IPS DF 6.9 (cell line): ENCODE measurements at places on chromosomes 12 and 14.

DNA sequence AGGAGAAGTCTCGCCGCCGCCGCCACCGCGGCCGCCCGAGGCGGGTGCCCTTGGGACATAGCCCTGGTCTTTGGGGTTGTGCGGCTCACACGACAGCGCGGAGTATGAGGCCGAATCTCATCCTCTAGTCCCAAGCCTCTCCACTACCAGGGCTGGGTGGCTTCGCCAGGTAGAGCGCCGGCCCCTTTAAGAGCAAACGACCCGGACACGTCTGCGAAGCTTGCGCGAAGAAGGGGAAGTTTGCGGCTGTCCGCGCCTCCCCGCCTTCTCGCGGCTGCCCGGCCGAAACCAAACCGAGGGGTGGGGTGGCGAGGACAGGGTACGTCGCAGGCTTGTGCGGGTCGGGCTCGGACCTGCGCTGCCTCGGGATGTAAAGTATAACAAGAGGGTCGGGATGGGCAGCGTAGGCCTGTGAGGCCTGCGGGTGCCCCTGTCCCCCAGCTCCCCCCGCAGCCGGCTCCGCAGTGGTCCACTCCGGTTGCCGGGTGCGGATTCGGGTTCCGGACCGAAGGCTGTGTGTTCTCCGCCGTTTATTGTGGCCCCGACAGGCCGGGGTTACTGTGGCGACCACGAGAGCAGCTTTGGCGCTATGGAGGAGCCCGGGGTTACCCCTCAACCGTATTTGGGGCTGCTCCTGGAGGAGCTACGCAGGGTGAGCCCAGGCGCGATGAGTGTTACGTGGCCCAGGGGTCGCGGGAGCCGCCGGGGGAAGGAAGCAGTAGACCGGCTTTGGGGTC lies 33.3 kb downstream of the MIA2 start:
- no peak for DNase-seq

GRCh38 chr14:23356662-23357061 lies 4.0 kb upstream of the SLC22A17 start:
- no peak for DNase-seq

DNA sequence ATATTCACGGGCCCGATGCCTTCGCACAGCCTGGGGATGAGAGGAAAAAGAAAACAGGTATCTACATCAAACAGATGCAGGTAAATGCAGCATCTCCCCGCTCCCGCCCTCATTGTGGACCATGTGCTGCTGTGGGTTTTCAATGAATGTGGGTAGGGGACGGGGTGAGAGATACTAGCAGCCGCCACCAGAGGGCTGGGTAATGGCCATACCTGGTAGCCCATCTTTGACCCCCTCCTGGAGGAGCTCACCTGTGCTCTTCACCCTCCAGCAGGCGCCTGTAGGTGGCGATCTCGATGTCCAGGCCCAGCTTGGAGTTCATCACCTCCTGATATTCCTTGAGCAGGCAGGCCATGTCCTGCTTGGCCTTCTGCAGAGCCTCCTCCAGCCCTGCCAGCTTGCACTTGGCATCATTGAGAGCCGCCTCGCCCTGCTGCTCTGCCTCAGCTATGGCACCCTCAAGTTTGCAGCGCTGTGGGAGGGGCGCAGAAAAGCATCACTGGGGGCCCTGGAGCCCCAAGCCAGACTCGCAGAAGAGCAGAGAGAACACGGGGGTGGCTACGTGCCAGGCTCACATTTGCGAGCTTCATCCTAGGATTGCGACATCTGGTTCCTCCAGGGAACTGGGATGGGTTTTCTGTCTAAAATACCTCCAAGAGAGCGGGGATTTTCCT lies 10.2 kb downstream of the KRT82 start:
- peak; percentile 77 for DNase-seq

DNA sequence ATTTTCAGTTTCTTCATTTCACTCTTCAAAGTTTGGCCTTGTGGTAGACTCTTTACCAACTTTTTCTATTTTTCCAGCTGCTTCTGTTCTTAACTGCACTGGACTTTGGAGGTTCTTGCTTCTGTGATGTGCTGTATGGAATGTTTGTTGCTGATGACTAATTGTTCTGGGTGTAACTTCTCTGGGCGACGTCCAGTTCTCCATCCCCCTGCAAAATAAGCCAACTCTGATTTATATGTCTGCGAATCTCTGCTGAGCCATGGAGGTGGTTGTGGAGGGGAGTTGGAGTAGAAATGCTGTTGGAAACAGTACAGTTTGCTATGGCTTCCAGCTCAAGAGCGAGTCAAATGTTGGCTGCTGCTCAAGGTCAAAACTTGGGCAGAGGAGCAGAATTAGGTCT lies 113.9 kb upstream of the DYRK2 start:
- DNase-seq = no peak

DNA sequence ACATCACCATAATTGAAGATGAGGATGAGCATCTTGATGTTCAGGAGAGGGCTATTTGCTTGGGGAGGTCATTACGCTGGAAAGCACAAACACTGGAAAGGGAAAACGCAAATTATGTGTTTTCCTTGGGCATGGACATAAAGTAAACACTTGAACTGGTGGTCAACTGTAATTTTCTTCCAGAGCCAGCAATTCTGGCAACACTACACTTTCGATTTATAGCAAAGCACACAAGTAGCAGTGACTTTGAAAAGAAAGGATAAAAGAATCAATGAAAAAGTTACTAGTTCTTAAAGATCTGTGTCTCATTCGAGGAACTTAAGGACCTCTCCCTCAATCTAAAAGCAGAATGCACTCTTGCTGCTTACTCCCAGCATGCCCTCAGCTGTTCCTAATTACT lies 2.2 kb downstream of the CLEC14A start:
- DNase-seq = no peak

DNA sequence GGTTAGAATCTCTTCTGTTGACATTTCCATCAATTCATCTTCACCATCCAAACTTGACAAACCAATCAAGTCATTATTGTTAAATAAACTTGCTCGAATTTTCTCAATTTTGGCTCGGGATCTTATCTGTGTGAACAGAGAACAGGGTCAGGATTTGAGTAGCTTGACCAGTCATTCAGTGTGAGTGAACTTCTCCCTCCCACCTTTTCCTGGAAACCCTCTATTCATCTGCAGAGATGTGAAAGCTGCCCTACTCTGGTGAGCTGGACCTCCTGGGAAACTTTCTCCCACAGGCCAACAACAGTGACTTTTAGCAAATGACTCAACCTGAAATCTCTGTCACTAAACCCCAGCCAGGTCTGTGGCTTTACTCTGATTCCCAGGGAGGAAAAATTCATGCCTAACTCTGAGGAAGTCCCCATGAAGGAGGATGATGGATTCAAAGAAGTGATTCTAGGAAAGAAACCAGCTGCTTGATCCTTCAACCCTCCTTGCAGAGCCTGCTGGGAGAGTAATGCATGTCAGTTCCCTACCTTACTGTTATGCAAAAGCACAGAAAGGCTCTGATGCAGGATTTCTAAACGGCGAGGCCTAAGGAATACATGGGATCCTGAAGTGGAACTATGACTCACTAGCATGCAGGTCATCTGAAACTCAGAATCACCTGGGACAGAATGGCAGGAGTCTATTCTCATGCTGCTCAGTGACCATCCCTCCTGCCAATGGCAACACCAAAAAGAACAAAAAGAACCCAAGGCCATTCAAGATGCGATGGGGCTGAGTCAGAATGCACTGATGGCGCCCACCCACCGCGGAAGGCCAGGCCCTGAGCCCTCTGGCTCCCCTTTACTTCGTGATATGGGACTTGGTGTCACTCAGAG lies 58.0 kb downstream of the TRAFD1 start:
- no peak for DNase-seq

DNA sequence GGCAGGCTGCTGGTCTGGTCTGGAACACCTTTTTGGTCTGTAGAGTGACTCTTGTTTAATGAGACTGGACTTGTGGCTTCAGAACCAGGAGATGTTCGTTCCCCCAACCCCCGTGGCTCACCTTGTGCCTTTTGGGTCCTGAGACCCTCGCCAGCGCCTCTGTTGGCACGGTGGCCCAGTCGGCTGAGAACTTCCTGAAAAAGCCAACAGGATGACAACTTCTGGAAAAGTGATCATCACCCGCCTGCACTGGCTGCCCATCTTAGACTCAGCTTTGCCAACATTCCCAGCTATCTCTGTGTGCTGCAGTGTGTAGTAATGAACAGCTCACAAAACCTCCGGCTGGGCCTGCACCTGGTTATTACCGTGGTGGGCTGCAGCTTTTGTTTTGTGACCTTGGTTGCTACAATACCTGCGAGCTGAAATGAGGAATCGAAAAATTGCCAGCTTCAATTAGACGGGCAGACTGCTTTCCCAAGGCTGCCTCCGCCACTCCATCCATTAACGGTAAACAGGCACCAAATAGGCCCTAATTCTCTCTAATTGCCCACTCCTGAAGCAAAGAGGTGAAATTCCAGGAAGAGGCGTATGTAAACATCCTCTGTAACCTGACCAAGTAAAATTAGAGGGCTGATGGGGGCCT lies 16.0 kb downstream of the MEG3 start:
- DNase-seq = no peak

GRCh38 chr14:20998674-20999366 lies at the start of gene SLC39A2:
Gene SLC39A2 (plus strand): TSS chr14:20999293. CDS start chr14:20999447, 154 bp downstream.
- DNase-seq = no peak

DNA sequence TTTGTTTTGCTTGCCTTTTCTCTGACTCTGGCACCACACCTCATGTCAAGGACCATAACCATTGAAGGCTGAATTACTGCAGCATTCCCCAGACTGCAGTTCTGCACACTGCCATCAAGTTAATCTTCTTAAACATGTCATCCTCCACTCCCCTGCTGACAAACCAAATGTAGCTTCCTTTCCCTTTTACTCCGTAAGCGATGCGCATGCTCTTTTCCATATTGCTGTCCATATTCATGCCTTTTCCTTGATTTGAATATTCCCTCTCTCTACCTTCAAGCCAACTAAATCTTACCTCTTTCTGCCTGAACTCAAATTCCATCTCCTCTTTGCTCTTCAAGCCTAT lies 13.6 kb downstream of the GPX2 start:
- DNase-seq = no peak

GRCh38 chr12:85405781-85406522 lies 125.9 kb downstream of the ALX1 start:
- no peak for DNase-seq

GRCh38 chr12:114186241-114187002 lies 219.5 kb downstream of the TBX5 start:
- DNase-seq = peak; percentile 57

DNA sequence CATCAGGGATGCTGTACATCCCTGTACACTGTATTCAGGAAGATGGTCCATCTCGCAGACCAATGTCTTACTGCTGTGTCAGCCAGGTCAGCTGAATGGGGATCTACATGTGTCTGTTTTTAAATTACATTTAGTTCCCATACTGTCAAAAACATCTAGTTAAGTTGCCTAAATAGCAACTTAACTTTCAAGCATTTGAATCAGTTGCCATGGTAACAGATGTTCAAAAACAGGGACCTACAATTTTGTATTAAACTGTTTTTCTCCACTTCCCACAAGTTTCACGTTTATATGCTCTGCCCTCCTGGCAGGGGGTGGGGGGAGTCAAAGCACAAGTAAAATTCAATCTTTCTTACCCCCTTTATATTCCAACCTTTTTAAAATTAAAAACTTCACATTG lies 38.3 kb downstream of the C12orf42 start:
- DNase-seq = no peak

- DNase-seq = no peak
These were observed 1.8 kb upstream of the AHNAK2 start for GRCh38 chr14:104979758-104980610.

- DNase-seq = no peak
These were observed 93.9 kb upstream of the RASSF8 start for GRCh38 chr12:25864306-25865276.

DNA sequence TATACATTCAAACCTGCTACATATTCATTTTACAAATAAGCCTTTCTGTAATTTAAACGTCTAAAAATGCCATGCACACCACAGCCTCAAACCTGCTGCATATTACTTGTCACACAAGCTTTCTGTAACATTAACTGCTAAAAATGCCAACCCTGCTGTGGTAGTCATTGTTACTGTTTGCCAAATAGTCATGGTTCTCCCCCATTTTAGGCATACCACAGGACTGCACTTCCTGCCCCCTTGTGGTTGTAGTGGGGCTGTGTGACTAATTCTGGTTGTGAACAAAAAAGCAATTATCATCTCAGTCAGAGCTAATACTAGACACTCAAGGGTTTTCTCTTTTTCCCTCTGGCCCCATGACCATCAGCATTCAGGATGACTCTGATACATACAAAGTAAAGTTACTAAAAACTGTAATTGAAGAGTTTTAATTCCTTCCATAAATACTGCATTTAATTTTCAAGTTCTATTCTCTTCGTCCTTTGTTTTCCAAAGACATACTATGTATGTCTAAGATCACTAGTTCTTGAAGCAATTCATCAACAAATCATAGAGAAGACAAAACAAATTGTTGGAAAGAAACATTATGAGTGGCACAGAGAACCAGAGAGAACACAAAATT lies 5.7 kb upstream of the SLC35F4 start:
- DNase-seq = no peak

GRCh38 chr12:7374423-7375144 lies 69.4 kb downstream of the CD163L1 start:
- DNase-seq = peak; percentile 43
